CD8-positive, alpha-beta memory T cell (primary cell): ENCODE measurements at places on chromosomes 1 and 21. TPM values are rescaled to one million over a fixed set of nuclear protein-coding genes. Genes with fewer than 3 reads are reported as not detected.

Gene CHODL
- total RNA-seq = 0.22 TPM

Gene KRTAP19-4
- total RNA-seq = not detected

Gene KCNE2
- not detected for total RNA-seq

Gene FMN2
- not detected for total RNA-seq

Gene MEX3A
- 0.24 TPM for total RNA-seq

Gene DCDC2B
- total RNA-seq = 0.11 TPM

Gene PRPF38B
- total RNA-seq = 74.8 TPM

GRCh38 chr1:15736892-15737261, 819 bp downstream of the SLC25A34 start:
- no peaks in the 10 kb centered on the region for H3K36me3 ChIP-seq
- no peak for DNase-seq
- H3K4me1 ChIP-seq = peaks cover 5% of the 10 kb centered on the region
- no peaks in the 10 kb centered on the region for H3K27me3 ChIP-seq
- H3K27ac ChIP-seq = no peak overlapping the region

DNA sequence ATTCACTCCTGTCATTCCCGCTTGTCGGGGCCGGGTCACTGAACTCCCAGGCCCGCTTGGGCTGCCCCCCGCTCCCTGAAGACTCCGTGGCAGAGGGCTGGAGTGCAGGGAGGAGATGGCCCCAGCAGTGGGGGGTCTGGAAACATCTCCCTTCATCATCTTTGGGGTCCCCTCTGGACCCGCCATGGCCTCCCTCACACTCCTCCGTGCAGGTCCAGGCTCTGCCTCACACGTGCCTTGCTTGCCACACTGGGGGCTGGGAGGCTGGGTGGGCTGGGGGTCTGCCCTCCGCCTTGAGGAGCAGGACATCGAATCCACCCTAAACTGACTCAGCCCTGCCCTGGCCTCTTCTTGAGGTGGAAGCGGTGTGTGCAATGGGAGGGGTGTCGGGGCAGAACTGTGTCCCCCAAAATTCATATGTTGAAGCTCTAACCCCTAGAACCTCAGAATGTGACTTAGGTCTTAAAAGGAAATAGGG, 35.2 kb downstream of the POFUT2 start:
- H3K27ac ChIP-seq = no peak overlapping the region
- H3K27me3 ChIP-seq = peaks cover 9% of the 10 kb centered on the region
- no peak for DNase-seq
- H3K4me3 ChIP-seq = no peak overlapping the region
- no peaks in the 10 kb centered on the region for H3K36me3 ChIP-seq

GRCh38 chr1:190046231-190046630, 431.4 kb downstream of the BRINP3 start:
- DNase-seq = no peak
- H3K27ac ChIP-seq = no peak overlapping the region
- H3K27me3 ChIP-seq = no peaks in the 10 kb centered on the region
- no peak overlapping the region for H3K4me3 ChIP-seq

- DNase-seq = no peak
- H3K27ac ChIP-seq = no peak overlapping the region
- peaks cover 12% of the 10 kb centered on the region for H3K4me1 ChIP-seq
- H3K27me3 ChIP-seq = no peaks in the 10 kb centered on the region
- H3K36me3 ChIP-seq = no peaks in the 10 kb centered on the region
Observed at GRCh38 chr1:58324558-58324957, 222.0 kb downstream of the OMA1 start.

DNA sequence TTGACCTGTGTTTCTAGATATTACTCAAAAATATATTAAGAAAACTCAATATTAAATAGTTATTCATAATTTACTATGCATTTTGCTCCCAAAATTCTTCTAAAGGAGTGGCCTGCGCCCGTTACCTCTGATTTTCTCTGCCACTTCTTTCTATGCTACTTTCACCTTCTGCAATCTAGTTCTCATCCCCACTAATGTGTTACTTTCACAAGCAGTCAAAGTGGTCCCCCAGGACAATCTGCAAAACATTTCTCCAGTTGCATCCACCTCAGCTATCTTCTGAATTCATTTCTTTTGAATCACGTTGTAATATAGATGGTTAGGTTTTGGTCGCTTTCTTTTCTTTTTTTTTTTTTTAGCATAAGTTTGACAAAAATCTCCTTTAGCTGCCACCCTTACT, 13.4 kb downstream of the INSL5 start:
- DNase-seq = no peak
- H3K4me1 ChIP-seq = peaks cover 10% of the 10 kb centered on the region
- H3K36me3 ChIP-seq = no peaks in the 10 kb centered on the region
- H3K4me3 ChIP-seq = no peak overlapping the region
- no peak overlapping the region for H3K27ac ChIP-seq

DNA sequence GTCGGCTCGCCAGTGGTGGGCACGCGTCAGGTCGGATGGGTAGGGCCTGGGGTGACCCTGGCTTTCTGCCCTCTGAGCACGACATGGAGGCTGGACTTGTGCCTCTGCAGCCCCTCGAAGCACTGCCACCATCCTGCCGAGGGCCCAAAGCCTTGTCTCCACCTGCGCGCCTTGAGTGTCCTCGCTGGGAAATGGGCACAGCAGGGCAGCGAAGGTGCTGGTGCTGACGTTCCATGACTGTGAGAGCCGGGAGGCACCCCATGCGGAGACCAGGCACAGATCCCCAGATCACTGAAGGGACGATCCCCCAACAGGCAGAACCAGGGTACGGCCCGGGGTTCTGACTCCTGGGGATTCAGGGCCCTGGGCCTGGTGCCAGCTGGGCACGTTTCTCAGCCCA, 60.3 kb downstream of the SIK1 start:
- H3K27me3 ChIP-seq = no peaks in the 10 kb centered on the region
- no peak for DNase-seq
- no peak overlapping the region for H3K4me3 ChIP-seq
- peaks cover 18% of the 10 kb centered on the region for H3K4me1 ChIP-seq
- H3K36me3 ChIP-seq = no peaks in the 10 kb centered on the region

DNA sequence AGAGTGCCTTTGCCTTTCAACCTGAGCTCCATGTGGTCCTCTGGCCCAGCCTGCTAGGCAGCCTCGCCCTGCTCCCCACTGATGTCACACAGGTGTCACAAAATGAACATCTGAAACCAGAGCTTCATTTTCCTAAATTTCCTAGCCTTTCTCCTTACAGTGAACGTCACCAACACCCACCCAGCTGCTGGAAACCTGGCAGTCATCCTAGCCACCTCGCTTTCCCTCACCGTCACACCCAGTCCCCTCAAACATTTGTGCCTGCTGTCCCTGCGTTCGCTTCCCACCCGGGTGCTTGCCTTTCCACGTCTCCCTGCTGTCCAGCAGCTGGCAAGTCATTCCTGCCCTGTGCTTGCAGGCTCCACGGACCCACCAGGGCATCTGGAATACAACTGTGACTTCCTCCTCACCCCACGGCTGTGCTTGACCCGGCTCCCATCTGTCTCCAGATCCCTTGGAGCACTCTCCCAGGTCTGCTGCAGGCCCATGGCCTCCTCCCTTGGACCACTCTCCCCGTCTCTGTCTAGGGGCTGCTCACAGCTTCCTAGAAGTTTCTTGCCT, 23.5 kb downstream of the ADARB1 start:
- peaks cover 21% of the 10 kb centered on the region for H3K4me1 ChIP-seq
- DNase-seq = no peak
- no peak overlapping the region for H3K4me3 ChIP-seq
- H3K27me3 ChIP-seq = no peaks in the 10 kb centered on the region
- H3K27ac ChIP-seq = no peak overlapping the region

- H3K36me3 ChIP-seq = no peaks in the 10 kb centered on the region
- H3K27me3 ChIP-seq = no peaks in the 10 kb centered on the region
- H3K27ac ChIP-seq = no peak overlapping the region
- H3K4me1 ChIP-seq = no peaks in the 10 kb centered on the region
- H3K4me3 ChIP-seq = no peak overlapping the region
- no peak for DNase-seq
Observed at GRCh38 chr1:3551711-3552110, 59.6 kb downstream of the MEGF6 start.

DNA sequence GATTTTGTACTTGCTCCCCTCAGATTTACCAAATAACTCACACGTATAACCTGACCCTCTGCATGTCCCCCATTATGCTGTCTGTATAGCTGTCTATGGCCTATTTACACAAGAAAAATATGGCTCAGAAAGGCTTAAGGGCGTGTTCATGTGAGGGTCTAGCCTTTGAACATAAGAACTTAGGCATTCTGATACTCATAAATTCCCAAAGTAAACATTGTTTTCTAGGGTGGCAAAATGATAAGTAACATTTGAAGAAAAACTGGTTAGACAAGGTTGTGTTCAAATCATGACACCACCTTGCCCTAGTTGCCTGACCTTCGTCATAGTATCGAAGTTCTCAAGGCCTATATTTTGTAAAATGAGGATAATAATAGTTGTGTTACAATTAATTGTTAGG, 394.6 kb downstream of the LRRIQ3 start:
- no peak overlapping the region for H3K27ac ChIP-seq
- DNase-seq = no peak
- no peaks in the 10 kb centered on the region for H3K27me3 ChIP-seq
- no peaks in the 10 kb centered on the region for H3K4me1 ChIP-seq

DNA sequence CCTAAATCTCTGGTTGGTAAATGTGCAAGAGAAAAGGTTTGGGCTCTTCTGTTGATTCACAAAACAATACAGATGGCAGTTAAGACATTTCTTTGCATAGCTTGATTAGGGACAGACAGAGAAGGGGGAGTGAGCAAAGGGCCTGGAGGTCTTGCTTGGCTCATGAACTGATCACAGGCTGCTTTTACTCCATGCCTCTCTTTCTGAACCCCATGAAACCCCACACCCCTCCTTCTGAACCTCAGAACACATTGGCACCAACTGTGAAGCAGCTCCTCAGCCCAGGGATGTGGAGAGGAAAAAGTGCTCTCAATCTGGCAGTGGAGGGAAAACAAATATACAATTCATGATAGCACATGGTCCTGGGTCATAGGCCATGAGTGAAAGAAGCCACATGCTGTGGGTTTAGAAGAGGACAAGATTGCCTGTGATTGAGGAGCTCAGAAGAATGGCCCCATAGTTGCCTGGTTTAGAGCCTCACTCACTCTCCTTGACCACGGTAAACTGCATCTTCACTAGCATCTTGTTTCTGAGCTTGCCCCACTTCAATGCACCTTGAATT, 111.6 kb upstream of the GADD45A start:
- H3K27me3 ChIP-seq = no peaks in the 10 kb centered on the region
- no peak overlapping the region for H3K27ac ChIP-seq
- H3K4me1 ChIP-seq = no peaks in the 10 kb centered on the region
- no peak overlapping the region for H3K4me3 ChIP-seq
- no peaks in the 10 kb centered on the region for H3K36me3 ChIP-seq

GRCh38 chr1:150121236-150121862, 28.4 kb upstream of the PLEKHO1 start:
- H3K4me1 ChIP-seq = no peaks in the 10 kb centered on the region
- no peaks in the 10 kb centered on the region for H3K27me3 ChIP-seq
- DNase-seq = no peak
- H3K27ac ChIP-seq = no peak overlapping the region

GRCh38 chr1:12336413-12336812, 106.6 kb downstream of the VPS13D start:
- no peak overlapping the region for H3K4me3 ChIP-seq
- peaks cover 12% of the 10 kb centered on the region for H3K4me1 ChIP-seq
- no peak overlapping the region for H3K27ac ChIP-seq
- no peaks in the 10 kb centered on the region for H3K27me3 ChIP-seq

DNA sequence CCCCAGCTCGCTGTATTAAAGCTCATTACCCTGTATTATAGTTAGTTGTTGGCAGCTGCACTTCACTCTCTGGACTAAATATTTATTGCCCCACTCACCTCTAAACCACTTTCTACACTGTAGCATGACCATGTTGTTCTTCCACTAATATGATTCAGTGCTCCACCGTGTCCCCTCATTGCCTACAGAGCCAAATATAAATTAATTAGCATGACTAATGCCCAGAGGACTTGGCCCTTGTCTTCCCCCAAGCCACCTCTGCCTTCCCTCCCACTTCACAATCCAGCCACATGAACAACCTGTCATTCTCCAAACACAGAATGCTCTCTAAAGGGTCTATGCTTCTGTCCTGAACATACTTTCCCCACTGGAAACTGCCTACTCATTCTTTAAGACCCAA, 276.5 kb downstream of the PLPP3 start:
- H3K4me3 ChIP-seq = no peak overlapping the region
- H3K36me3 ChIP-seq = no peaks in the 10 kb centered on the region
- no peaks in the 10 kb centered on the region for H3K27me3 ChIP-seq

- no peak overlapping the region for H3K4me3 ChIP-seq
- no peaks in the 10 kb centered on the region for H3K4me1 ChIP-seq
- no peaks in the 10 kb centered on the region for H3K27me3 ChIP-seq
- peak; percentile 29 for DNase-seq
- no peak overlapping the region for H3K27ac ChIP-seq
- no peaks in the 10 kb centered on the region for H3K36me3 ChIP-seq
Observed at GRCh38 chr1:157773493-157774350, 3.2 kb downstream of the FCRL2 start.

- no peak overlapping the region for H3K4me3 ChIP-seq
- DNase-seq = no peak
- no peaks in the 10 kb centered on the region for H3K36me3 ChIP-seq
- no peak overlapping the region for H3K27ac ChIP-seq
- H3K27me3 ChIP-seq = no peaks in the 10 kb centered on the region
Observed at GRCh38 chr1:113320272-113320671, 70.0 kb upstream of the MAGI3 start.

- H3K4me1 ChIP-seq = no peaks in the 10 kb centered on the region
- no peaks in the 10 kb centered on the region for H3K36me3 ChIP-seq
- no peaks in the 10 kb centered on the region for H3K27me3 ChIP-seq
- DNase-seq = no peak
- H3K4me3 ChIP-seq = no peak overlapping the region
- H3K27ac ChIP-seq = no peak overlapping the region
Observed at GRCh38 chr1:3497521-3497920, 43.1 kb downstream of the ARHGEF16 start.

DNA sequence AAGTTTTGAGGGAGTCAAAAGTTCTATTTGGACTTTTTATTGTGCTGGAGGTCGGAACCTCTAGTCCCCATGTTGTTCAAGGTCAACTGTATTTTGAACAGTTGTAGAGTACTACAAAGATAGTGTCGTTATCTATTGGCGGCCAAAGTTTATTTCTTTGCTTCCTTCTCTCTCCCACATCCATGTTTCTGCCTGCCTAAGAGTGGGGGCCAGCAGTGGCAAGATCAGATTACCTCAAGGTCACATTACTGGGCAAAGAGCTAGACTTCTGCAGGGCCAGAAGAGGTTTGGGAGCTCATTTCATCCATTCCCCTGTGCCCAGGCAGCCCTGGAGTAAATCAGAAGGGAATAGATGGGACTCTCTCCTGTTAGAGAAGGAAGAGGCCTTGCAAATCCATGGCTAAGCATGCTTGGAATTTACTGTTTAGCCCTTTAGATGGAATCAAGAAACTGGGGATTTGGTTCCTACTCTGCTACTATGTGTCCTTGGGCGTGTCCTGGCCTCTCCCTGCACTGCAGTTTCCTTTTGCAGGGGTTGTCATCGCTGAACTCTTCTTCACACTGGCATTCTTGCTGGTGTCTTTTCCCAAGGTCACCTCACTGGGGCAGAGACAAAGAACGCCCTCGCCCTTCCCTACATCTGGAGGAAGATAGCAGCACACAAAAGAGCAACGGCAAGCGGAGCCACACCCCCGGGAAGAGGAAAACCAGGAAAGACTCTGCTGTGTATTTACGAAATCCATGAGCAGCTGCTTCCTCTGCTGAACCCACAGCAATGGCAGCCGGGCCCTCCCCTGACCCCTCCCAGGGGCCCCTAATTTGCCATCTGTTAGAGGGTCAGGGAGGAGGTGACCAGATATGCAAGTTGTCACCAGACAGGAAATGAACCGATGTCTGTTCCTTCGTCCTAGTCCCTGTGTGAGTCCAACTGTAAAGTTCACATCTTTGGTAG, 73.3 kb downstream of the PLPP3 start:
- H3K27ac ChIP-seq = no peak overlapping the region
- no peaks in the 10 kb centered on the region for H3K27me3 ChIP-seq
- no peak overlapping the region for H3K4me3 ChIP-seq
- H3K36me3 ChIP-seq = no peaks in the 10 kb centered on the region
